Spleen (tissue), 13 donors: ENCODE measurements at places on chromosomes 5 and 9. TPM values are rescaled to one million over a fixed set of nuclear protein-coding genes. Genes with fewer than 3 reads are reported as not detected.

DNA sequence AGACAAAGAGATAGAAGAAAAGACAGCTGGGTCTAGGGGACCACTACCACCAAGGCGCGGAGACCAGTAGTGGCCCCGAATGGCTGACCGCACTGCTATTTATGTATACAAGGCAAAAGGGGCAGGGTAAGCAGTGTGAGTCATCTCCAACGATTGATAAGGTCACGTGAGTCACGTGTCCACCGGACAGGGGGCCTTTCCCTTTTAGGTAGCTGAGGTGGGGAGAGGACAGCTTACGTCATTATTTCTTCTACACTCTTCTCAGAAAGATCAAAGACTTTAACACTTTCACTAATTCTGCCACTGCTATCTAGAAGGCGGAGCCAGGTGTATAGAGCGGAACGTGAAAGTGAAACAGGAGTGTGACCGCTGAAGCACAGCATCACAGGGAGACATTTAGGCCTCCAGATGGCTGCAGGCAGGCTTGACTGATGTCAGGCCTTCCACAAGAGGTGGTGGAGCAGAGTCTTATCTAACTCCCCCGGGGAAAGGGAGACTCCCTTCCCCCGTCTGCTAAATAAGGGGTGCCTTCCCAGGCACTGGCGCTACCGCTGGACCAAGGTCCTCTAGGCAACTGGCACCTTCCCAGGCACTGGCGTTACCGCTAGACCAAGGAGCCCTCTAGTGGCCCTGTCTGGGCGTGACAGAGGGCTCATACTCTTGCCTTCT is 6.1 kb upstream of the PRR16 start:
- DNase-seq: peak; percentile 88
- peak overlapping the region; percentile 70 for H3K27ac ChIP-seq
- peaks cover 8% of the 10 kb centered on the region for H3K4me1 ChIP-seq
- no peaks in the 10 kb centered on the region for H3K36me3 ChIP-seq
- H3K4me3 ChIP-seq: peak overlapping the region; percentile 40

- peak overlapping the region; percentile 65 for H3K27ac ChIP-seq
- H3K36me3 ChIP-seq: peaks cover 100% of the 10 kb centered on the region
- H3K4me3 ChIP-seq: no peak overlapping the region
Observed at GRCh38 chr5:179608131-179608581, 15.3 kb downstream of the HNRNPH1 start.

DNA sequence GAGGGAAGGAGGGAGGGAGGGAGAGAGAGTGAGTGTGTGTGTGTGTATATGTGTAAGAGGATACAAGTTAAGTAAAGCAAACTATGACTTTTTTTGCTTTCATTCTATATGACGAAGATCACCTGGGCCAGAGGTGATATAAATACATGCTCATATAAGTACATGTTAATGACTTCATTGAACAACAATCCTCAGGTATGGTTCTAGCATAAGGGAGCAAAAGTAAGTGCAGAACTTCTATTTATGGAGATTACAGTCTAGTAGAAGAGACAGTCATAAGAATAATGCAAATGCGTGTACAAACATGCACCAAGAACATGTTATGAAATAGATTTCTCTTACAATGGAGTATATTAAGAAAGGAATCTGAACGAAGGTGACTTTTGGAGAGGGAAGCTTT is 1804.0 kb downstream of the MAT2B start:
- no peak for DNase-seq
- no peaks in the 10 kb centered on the region for H3K27me3 ChIP-seq
- H3K4me1 ChIP-seq: no peaks in the 10 kb centered on the region
- H3K4me3 ChIP-seq: no peak overlapping the region
- H3K36me3 ChIP-seq: no peaks in the 10 kb centered on the region

- no peak overlapping the region for H3K27ac ChIP-seq
- no peaks in the 10 kb centered on the region for H3K27me3 ChIP-seq
- H3K4me3 ChIP-seq: no peak overlapping the region
- H3K36me3 ChIP-seq: no peaks in the 10 kb centered on the region
- DNase-seq: no peak
Observed at GRCh38 chr5:64646169-64646568, 44.1 kb upstream of the SHISAL2B start.

GRCh38 chr5:106691701-106692100 is 979.0 kb downstream of the EFNA5 start:
- H3K27ac ChIP-seq: no peak overlapping the region
- no peaks in the 10 kb centered on the region for H3K4me1 ChIP-seq
- no peaks in the 10 kb centered on the region for H3K36me3 ChIP-seq
- DNase-seq: no peak
- no peak overlapping the region for H3K4me3 ChIP-seq

DNA sequence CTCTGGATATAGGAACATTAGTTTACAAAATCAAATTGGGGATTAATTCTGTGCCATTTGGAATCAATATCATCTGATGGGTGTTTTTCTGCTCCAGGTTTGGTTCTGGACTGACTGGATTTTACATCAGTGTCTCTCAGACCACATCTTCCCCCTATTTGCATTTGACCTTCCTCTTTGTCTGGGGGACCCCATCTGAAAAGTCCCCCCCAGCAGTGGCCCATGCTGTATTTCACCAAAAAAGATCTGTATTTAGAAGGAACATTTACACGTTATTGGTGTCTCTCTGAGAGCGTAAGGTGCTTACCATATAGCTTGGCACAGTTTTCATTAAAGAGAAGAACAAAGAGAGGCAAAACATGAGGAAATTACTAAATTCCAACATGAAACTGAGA is 215.6 kb upstream of the CLINT1 start:
- H3K27me3 ChIP-seq: no peaks in the 10 kb centered on the region
- H3K36me3 ChIP-seq: no peaks in the 10 kb centered on the region
- no peak for DNase-seq
- peaks cover 19% of the 10 kb centered on the region for H3K4me1 ChIP-seq
- no peak overlapping the region for H3K4me3 ChIP-seq

DNA sequence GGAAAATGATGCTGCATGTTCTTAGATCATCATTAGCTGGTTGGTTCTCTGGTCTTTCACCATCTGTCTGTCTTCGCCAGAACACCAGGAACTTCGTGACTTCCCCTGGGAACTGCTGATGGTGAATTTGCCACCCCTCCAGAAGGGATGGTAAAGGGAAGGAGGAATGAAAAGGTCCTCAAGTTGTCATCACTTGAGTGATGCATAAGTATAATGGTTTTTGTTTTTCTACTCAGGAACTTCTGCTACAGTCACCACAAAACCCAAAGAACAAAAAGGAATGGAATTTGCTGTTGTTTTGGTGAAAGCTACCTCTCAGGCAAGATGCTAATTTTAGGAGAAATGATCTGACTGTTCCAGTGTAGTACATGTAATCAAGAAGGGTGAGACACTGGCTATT is 328.4 kb downstream of the ARHGEF28 start:
- no peaks in the 10 kb centered on the region for H3K4me1 ChIP-seq
- no peaks in the 10 kb centered on the region for H3K27me3 ChIP-seq
- no peak for DNase-seq
- no peak overlapping the region for H3K27ac ChIP-seq
- H3K36me3 ChIP-seq: no peaks in the 10 kb centered on the region

DNA sequence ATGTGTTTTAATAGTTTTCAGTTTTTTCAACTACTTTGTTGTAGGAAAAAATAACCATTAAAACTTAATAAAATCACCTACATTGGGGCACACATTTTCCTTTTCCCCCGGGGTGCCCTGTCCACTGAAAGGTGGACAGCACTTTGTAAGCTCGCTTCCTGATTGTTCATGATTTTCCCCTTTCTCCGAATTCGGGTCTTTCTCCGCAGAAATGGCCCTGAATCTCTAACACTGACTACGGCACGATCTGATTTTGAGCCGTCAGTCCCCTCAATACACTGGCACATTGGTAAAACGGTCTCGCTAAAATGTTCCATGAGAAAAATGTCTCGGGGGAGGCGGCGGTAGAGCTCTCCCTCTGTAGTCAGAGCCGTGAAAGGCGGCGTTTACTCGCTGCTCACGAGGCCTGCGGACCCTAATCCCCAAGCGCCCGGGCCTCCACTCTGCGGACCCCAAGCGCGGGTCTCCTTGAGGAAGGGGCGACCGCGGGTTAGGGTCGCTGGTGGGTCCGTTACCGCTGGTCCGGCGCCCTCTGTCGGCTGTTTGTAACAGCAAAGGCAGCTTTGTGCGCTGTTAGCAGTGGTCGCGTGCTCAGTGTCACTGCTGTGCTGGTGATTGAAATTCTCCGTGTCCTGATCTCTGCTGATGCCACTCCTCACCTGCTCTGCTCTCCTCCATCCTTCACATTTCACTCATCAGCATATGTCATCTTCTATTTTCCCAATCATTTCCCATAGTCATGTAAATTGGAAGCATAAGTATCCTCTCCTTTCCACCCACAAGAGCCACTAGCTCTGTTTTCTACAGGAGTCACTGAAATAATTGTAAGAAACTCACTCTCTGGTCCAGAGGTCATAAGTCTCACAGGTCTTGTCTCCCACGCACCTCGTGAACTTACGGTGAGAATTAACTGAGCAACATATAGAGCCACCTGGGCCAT is 10.8 kb upstream of the IFNA2 start:
- H3K4me1 ChIP-seq: peaks cover 30% of the 10 kb centered on the region
- no peaks in the 10 kb centered on the region for H3K36me3 ChIP-seq
- H3K4me3 ChIP-seq: peak overlapping the region; percentile 41

GRCh38 chr5:150120062-150120441 is 33.7 kb upstream of the CSF1R start:
- H3K4me1 ChIP-seq: peaks cover 26% of the 10 kb centered on the region
- no peak overlapping the region for H3K27ac ChIP-seq
- H3K4me3 ChIP-seq: no peak overlapping the region
- H3K36me3 ChIP-seq: peaks cover 29% of the 10 kb centered on the region
- no peak for DNase-seq

DNA sequence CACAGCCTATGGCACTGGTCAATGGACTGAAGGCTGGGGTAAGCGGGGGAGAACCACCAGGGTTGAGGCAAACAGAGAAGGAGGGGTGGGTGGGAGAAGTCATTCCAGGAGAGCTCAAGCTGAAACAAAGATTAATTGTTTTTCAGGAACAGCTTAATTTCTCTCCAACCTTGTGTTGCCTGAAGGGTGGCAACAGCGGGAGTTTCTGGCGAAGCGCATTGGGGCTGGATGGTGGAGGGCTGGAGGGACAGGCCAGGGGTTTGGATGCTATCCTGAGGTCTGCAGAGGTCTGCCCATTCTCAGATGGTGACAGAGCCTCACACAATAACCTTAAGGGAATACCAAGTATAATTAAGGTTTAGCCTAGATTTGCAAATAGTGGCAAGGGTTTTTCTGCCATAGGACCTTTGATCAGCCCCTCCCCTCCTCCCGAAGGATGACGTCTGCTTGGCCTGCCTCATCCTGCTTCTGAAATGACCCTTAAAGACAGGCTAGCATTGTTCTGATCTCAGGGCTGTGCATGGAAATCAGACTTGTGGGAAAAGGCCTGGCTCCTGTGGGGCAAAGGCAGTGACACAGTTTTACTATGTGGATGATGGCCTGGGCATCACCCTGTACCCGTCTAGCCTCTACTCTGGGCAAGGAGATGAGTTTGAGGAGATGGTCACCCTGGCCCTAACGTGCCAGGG is 32.7 kb downstream of the PSD2 start:
- H3K27ac ChIP-seq: no peak overlapping the region
- H3K4me1 ChIP-seq: no peaks in the 10 kb centered on the region
- DNase-seq: peak; percentile 38
- H3K4me3 ChIP-seq: no peak overlapping the region
- no peaks in the 10 kb centered on the region for H3K36me3 ChIP-seq

Gene RAB3C
- 0.06 TPM for total RNA-seq

Gene AHRR
- total RNA-seq: 19.1 TPM

Gene COL23A1
- total RNA-seq: 0.63 TPM

Gene ARL14EPL
- total RNA-seq: not detected

Gene TMC1
- not detected for total RNA-seq
